ENCODE measurements at places on chromosomes 6 and 20.
A peak's percentile ranks its signal among the peaks of the same experiment; 100 is the strongest.

GRCh38 chr6:34178357-34179105, 32.6 kb upstream of the GRM4 start:
- DNase-seq, result no peak

- no peak for DNase-seq
These were observed 2.7 kb upstream of the SLC9A8 start for GRCh38 chr20:49809803-49810359.

DNA sequence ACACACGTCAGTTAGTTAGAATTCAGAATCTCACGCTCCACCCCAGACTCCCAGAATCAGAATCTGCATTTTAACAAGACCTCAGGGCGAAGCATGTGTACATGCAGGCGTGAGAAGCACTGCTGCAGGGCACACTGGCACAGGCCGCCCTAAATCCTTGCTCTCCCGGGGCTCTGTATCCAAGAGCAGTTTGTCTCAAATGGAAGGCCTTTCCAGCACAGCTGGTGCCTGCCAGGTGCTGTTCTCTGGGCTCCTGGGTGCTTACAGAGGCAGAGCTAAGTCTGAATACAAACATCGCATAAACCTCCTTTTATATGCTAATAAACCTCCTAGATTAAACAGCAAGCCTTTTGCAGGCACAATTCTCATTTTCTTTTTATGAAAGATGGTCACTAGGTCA, 119.1 kb upstream of the CD93 start:
- no peak for DNase-seq

DNA sequence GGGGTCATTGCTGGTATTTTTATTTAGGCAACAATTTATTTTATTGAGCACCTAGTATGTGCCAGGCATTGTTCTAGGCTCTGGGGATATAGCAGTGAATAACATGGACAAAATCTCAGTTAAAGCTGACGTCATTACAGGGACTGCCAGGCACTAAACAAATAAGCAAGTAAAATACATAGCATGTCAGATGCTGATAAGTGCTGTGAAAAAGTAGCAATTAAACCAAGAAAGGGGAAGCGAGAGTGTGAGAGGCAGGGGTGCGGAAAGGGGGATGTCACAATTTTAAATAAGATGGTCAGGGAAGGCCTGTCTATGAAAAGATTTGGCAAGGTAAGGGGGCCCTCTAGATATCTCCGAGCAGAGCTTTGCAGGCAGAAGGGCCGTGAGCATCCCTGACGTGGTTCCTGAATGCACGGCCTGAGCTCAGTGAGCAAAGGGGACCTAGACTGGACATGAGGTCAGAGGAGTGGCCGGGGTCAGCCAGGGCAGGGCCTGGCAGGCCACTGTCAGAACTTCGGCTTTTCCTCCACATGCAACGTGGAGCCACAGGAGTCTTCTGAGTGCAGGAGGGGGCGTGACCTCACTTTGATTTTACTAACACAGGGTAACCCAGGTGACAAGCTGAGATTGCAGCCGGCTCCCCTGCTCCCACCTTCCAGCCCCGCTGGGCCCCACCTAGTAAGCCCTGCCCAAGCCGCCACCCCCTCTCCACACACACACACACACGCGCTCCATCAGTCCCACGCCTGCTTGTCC, 24.2 kb upstream of the SIRPA start:
- no peak for DNase-seq

- no peak for DNase-seq
These were observed 25.4 kb upstream of the NOP56 start for GRCh38 chr20:2626853-2627541.

GRCh38 chr20:51439160-51439689, 103.3 kb downstream of the NFATC2 start:
- DNase-seq, result no peak

- no peak for DNase-seq
These were observed 6.9 kb downstream of the HLA-DPB1 start for GRCh38 chr6:33082702-33083101.

GRCh38 chr6:115838763-115839401, 221.8 kb downstream of the FRK start:
- no peak for DNase-seq

DNA sequence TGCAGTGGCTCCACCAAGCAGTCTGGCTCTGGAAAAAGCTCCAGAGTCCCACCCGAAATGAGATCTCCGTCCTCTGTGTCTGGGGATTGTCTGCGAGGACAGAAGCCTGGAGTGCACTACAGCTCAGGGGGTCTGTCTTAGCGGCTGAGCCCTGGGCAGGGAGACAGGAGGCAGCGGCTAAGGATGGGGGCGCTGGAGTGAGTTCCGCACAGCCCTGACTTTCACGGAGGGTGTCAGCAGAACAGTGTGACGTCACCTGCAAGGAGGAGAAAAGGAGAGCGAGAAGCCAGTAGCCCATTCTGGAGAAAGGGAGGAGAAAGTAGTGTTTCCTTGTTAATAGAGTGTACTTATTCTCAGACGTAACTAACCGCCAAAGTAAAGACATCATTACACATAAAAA, 97.6 kb downstream of the FAM50B start:
- no peak for DNase-seq

DNA sequence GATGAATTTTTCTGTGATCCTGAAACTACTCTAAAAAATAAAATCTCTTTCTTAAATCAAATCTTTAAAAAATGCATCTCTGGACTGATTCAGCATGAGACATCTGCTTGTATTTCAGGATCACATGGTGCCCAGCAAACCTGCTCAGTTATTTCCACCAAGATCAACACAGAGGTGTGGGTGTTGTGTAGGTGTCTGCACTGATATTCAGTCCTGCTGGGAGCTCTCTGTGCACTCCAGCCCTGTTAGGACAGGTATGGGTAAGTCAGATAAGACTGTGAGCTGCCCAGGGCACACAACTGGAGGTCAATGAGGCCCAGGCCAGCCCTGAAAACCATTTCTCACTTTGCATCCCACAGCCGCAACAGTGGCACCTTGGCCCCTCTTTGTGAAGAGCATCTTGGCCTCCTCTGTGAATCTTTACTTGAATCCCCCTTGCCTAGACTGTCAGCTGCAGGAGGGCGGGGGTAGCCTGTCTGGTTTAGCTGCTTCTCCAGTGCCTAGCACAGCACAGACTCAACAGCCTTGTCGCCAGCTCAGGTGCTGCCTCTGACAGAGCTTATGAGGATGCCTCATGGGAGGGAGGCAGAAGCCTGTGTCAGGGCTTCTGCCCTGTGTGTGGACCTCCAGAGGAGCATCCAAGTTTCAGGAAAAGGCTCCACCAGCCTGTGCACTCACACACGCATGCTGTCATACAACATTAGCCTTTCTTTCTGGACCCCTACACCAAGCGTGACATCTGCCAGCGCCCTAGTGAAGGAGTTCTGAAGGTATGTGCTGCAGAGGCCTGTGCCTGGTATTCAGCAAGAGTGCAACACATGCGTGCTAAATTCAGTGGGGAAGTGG, 187.6 kb upstream of the CST7 start:
- no peak for DNase-seq

DNA sequence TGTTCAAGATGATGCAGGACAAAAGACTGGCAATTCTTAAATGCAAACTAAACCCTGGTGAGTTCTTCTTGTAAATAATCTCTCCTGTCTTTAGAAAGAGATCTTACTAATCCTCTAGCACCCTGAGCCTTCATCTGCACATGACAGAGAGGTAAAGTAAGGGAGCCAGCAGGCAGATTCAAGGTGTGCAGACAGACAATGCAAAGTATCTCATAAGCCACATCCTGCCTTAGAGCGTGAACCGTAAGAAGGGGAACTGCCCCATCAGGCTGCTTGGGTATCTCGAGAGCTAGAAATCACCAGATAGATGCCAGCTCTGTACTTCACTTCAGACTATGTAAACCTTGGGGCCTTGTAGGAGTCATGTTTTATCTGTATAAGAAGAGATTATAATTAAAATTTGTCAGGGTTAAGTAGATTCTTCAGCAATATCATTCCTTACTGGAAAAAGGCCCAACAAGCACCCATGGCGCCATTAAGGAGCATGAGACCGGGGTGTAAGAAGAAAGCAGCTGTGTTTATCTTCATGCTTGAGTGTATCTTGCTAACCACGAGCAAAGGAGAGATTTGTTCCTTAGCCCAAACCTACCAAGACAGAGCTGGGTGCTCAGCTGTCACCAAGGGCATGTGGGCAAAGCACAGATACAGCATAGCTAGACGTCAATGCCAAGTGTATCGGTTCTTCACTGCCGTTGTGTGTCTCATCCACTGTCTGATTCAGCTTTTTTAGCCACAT, 24.4 kb downstream of the CNR1 start:
- no peak for DNase-seq

GRCh38 chr20:2386516-2387179, 5.9 kb downstream of the TGM6 start:
- DNase-seq, result no peak

GRCh38 chr6:22071270-22072041, 225.4 kb downstream of the PRL start:
- no peak for DNase-seq

DNA sequence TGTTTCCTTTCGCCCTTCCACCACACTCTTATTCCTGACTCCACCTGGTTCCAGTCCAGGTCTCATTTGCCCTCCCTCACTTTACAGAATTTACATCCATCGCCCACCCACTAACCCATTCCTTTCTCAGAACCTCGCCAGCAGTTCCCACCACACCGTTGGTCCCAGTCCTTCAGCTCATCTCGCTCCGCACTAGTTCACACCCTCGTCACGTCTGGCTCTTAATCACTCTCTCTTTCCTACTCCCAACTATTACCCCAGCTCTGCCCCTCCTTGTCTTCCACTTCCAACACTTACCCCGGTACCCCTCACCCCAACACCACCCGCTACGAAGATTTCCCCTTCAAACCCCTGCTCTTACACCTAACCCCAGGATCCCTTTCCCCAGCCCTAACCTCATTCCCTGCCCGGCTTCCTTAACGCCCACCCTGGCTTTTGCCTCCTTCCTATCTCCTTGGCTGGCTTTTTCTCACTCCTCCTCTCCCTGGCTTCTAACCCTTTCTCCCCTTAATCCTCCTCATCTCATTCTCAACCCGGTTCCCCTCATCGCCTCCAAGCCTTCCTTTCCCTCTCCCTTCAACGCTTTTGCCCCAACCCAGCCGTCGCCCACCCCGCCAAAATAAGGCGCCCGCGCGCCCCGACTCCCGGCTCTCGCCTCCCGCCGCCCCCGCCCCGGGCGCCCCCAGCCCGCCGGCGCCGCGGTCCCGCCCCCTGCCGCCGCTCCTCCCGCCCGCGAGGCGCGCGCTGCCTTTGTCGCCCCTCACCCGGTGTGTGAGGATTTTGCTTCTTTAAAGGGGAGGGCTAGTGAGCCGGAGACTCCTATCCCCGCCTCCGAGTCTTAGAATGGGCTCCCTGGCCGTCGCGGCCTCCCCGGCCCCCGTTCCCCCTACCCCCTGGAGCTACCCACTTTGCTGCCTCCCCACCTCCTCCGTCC, 542 bp downstream of the USP49 start:
- DNase-seq, result no peak

DNA sequence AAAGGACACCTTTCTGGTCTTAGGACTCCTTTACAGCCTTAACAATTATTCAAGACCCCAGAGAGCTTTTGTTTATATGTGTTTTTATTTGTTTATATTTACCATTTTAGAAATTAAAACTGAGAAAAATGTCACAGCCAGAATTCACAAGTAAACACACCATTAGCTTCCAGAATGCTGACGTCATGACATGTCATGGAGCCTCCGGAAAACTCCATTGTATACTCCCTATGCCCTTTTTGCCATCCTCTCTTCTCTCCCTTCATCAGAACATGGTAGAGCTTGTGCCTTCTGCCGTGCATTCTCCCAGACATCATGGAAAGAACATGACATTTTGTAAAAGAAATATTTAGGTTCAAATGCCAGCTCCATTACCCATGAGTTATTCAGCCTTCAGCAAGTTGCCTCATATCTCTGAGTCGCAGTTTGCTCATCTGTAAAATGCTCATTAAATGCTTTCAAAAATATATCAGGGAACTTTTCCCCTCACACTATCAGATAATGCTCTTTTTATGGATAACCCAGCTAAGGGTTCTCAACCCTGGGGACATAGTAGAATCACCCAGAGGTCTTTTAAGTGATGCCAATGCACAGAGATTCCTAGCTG, 27.8 kb downstream of the TNFAIP3 start:
- DNase-seq, result no peak

GRCh38 chr6:114162691-114163347, 180.0 kb downstream of the HS3ST5 start:
- no peak for DNase-seq

GRCh38 chr6:25171301-25171700, 107.9 kb upstream of the CARMIL1 start:
- DNase-seq, result no peak

DNA sequence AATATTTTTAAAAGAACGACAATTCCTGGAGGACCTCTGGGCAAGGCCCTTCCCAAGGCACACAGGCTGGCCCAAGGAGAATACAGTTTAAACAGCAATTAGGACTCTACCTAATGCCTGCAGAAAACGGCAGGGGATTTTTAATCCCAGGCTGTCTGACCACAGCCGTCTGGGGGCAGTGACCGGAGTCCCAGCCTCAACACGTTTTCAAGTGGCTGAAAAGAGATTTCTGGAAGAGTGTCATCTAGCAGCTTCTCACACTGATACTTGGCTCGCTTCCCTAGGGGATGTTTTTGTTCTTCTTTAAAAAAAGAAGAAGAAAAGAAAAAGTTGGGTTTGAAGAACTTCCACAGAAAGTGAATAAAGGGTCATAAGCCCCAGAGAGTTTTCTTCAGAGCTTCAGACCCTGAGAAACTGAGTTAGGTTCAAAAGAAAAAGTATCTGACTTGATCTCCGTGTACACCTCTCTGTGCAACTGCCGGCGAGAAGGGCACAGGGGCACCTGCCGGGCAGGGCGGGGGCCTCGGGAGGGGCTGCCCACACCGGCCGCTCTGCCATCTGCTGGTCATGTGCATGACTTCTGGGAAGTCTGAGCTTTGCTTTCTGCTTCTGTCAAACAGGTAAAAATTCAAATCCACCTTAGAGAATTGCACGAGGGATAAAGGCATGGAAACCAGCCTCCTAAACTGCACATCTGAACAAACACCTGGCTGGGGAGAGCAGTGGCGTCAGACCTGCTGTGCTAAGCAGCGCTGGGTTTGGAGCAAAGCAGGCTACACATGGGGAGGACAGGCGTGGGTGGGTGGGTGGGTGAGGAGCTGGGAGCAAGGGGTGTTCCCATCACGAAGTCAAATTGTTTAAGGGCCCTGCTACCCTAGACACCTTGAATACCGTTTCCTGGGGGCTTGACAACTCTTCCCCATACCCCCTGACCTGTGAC, 33.0 kb downstream of the RRBP1 start:
- DNase-seq, result peak; percentile 4
